ENCODE measurements at places on chromosomes 12 and 14.

DNA sequence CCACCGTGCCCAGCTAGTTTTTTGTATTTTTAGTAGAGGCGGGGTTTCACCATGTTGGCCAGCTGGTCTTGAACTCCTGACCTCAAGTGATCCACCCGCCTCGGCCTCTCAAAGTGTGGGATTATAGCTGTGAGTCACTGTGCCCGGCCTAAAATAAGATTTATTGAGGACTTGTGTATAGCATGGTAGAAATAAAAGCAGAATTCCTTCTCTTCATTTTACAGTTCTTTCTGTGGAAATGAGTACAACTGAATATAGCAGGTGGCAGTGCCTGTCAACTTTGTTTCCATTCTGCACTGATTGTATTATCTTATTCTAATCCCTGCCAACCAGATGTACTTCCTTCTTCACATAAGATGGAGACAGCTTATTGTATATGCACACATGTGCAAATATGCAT lies 41.0 kb downstream of the DIP2B start:
- DNase-seq: no peak

- DNase-seq: peak; percentile 87
Measured at GRCh38 chr14:37172024-37172869, at the start of gene SLC25A21. Gene SLC25A21, minus strand, starts transcription at chr14:37172606.

DNA sequence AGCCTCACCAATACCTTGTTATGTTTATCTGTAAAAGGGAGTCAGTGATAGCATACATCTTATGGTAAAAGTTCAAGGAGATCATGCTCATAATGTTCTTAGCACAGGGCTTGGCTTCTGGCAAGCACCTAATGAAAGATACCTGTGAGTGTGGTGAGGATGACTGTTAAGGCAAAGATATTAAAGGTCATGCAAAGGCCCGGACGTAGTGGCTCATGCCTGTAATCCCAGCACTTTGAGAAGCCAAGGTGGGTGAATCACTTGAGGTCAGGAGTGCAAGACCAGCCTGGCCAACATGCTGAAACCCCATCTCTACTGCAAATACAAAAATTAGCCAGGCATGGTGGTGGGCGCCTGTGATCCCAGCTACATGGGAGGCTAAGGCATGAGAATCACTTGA lies 425.9 kb upstream of the TBX3 start:
- DNase-seq: no peak

GRCh38 chr12:62656591-62657362 lies 190.2 kb downstream of the MON2 start:
- DNase-seq: no peak

- DNase-seq: no peak
Measured at GRCh38 chr12:57934819-57935218, 6.5 kb upstream of the ATP23 start.

DNA sequence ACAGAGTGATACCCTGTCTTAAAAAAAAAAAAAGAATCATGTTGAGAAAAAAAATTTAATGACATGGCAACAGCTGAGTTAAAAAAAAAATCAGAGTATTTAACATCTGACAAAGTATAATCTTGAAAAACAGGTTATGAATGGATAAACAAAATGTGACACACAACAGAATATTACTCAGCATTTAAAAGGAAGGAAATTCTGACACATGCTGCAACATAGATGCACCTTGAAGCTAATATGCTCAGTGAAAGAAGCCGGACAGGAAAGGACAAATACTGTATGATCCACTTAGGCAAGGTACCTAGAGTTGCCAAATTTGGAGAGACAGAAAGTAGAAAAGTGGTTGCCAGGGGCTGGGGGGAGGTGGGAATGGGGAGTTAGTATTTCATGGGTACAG lies 19.4 kb upstream of the EIF2B2 start:
- DNase-seq: no peak

DNA sequence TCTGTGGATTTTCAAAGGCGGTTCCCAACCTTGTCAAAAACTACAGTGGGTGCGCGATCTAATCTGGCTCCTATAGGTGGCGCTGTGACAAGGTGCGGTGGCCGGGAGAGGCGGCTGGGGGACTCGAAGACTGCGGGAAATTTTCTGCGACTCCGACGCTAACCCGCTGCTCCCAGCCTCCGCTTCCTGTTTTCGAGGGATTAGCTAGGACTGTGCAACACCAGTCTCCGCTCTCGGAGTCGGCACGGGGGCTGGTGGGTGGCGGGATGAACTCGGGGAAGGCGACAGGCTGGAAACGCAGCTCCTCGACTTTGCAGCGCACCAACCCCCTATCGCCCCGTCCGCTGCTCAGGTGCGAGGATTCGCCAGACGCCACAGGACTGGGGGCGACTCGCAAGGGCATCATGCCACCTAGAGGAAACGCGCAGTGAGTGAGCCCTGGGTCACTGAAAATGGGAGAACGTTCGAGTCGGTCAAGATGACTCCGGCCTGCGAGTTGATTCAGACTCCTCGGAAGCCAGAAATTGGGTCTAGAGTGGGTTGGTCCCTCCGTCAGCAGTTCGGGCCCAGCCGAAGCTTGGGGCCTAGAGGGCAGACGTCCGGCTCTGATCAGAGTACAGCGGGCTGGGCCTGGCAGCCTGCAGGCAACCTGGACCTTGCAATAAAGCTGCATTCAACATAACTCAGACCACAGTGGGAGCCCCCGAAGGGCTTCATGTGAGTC lies 5.5 kb upstream of the PAX9 start:
- DNase-seq: no peak

DNA sequence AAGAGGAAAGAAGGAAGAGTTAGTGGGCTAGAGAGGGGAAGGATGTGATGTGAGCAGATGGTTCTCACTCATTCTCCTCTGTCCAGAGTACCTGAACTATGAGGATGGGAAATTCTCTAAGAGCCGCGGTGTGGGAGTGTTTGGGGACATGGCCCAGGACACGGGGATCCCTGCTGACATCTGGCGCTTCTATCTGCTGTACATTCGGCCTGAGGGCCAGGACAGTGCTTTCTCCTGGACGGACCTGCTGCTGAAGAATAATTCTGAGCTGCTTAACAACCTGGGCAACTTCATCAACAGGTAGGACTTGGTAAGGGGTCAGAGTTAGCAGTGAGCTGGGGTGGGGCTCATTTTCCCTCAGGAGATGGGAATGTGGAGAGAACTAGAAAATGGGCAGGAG lies 7.6 kb downstream of the DDIT3 start:
- DNase-seq: no peak

DNA sequence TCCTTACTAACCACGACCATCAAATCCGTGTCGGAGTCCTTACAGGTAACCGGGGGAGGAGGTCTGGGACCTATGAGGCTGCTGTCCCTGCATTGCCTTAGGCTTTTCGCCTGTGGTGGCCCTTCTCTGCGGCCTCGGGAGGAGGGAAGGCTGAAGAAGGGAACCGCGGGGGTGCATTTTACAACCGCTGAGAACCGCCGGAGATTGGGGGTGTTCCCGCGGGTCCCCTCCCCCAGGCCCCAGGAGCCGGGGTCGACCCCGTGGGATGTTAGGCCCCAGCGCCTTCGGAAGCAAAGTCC lies 549 bp downstream of the GPHN start:
- DNase-seq: no peak

- no peak for DNase-seq
Measured at GRCh38 chr12:121446750-121447149, 46.8 kb downstream of the RNF34 start.

GRCh38 chr14:34038358-34039057 lies 87.6 kb upstream of the EGLN3 start:
- DNase-seq: no peak

DNA sequence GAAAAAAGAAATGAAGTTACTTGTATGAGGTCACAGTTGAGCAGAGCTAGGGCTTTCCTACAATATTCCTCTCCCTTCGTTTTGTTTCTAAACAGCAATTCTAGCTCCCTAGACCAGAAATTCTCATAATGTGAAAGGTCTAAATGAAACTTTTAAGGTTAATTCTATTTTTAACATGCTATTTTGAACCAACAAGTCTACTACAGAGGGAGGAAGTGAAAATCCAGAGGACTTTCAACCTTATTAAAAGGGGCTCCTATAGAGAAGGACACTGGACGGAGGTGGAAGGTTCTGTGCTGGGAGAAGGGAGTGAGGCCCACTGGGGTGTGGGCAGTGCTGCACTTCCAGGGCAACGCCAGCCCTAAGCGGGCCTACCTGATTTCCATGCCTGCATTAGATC lies 13.4 kb downstream of the GSG1 start:
- no peak for DNase-seq

DNA sequence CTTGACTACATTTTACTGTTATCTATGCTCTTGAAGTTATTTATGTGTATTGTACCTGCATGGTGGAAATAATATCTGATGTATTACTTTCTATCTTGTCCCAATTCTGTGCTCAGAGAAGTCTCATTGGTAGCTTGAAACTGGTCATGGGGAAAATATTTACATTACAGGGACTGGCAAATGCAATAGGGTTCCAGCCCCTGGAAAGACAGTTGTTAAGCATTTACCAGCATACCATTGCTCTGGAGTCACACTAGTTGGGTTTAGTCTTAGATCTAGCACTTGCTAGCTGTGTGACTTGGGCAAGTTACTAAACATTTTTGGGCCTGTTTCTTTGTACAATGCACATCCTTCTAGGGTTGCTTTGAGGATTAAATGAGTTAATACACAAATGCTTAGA lies 86.3 kb upstream of the NRXN3 start:
- no peak for DNase-seq

GRCh38 chr14:91847693-91848092 lies 19.6 kb downstream of the TC2N start:
- no peak for DNase-seq

DNA sequence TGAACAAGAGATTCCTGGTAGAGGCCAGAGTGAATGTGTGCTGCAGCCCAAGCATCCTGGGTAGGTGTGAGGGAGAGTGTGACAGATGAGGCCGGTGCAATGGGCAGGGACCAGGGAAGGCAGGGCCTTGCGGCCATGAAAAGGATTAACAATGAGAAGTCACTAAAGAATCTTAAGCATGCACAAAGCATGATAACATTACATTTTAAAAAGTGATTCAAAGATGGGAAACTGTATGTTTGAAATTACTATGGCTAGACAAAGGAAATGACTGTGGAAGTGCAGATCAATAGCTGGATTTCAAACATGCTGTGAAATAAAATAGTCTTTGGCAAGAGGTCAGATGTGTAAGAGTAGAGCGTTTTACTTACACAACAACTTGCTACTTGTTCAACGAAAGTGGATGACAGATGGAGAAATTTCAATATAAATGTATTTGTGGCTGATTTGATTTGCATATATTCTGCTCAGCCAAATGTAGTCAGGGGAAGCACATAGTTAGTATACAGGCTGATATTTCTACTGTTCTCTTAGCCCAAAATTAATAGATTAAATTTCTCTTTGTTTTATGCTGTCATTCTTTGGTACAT lies 175.5 kb downstream of the CCDC59 start:
- no peak for DNase-seq

DNA sequence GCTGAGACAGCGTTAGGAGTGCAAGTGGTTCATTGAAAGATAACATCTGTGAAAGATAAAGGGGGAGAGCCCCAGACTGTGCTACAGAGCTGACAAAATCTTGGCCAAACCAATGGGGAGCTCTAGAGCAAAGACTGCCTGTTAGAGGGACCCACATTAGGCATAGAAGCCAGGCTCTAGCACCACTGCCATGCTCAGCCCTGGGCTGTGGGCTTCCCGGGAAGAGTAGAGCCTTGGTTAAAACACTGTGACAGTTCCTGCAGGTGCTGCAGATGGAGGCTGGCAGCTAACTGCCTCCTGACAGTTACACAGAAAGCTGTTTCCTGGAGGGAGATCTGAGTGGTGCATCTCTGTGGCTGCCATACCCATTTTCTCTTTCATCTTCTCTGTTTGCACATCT lies 23.0 kb downstream of the TSHR start:
- DNase-seq: no peak

DNA sequence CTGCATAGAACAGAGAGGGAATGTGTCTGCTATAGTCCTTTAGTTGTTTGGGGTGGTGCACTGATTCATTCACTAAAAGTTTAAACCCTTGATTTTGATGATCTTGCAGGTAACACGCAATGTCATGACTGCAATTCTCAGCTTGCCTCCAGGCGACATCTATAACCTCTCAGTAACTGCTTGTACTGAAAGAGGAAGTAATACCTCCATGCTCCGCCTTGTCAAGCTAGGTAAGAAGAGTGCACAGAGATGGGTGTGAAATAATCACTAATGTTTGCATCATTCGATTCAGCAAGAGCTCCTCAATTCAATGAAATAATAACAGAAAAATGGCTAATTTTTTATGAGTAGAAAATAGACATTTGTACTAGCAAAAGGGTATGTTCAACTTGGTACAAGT lies 203.7 kb downstream of the PTPRO start:
- no peak for DNase-seq

- peak; percentile 74 for DNase-seq
Measured at GRCh38 chr12:103556890-103557627, 30.0 kb upstream of the STAB2 start.

DNA sequence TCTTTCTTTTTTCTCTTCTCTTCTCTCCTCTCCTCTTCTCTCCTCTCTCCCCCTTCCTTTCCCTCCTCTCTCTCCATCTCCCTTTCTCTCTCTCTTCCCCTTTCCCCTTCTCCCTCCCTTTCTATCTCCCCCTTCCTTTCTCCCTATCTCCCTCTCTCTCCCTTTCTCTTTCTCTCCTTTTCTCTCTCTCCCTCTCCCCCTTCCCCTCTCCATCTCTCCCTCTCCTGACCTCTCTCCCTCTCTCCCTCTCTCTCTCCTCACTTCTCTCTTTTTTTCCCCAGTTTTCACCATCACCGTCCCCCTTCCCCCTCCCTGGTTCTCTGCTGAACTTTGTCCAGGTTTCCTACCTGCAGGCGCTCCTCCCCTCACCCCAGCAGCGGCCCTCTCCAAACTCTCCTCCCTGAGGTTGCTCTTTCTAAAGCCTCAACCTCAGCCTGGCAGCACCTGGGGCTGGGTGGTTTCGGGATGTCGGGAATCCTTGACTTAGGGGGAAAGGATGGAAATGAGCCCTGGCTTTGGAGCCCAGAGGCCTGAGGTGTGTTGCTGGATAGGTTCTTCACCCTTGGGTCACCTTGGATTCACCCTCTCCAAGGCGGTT lies 14.7 kb upstream of the TBX3 start:
- no peak for DNase-seq

- DNase-seq: no peak
Measured at GRCh38 chr12:80892597-80893445, 44.9 kb downstream of the LIN7A start.

GRCh38 chr14:75375983-75376382 lies 51.8 kb upstream of the JDP2 start:
- DNase-seq: no peak
